Activated T-cell treated with anti-CD3 and anti-CD28 coated beads for 24 hours (primary cell): ENCODE measurements at places on chromosomes 4 and X.

DNA sequence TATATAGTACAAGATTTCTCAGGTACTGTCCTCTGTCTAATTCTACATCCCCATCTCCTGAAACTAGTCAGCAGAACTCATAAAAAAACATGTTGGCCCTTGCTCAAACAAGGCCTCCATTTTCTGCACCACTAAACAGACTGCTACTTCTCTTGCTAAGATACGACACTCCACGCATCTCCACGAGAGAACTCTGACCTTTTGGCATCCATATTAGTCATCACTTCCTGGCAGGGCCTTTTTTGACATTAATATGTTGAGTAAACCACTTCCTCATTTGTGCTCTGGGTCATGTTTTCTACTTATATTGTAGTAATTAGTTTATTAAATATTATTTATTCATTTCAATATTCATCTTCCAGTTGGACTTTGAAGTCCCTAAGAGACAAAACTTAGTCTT, 65.6 kb downstream of the DCAF8L1 start:
- no peak for DNase-seq

GRCh38 chr4:25013756-25014661, 16.7 kb downstream of the LGI2 start:
- DNase-seq: no peak

DNA sequence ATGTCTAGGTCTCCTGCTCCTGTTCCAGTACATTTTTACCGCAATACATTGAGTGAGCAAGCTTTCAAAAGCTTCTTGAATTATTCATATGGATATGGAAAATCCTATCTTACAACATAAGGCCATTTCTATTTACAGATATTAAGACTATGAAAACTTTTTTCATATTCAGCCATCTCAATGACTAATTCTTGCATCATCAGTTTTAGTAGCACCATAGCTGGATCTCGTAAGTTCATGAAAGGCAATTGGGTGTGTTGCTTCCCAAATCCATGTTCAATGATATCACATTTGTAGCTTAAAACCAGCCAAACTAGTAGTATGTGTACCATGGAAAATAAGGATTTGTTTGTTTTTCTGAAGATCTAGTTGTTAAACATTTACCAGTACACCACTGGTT, 118.3 kb upstream of the GABRA2 start:
- no peak for DNase-seq

DNA sequence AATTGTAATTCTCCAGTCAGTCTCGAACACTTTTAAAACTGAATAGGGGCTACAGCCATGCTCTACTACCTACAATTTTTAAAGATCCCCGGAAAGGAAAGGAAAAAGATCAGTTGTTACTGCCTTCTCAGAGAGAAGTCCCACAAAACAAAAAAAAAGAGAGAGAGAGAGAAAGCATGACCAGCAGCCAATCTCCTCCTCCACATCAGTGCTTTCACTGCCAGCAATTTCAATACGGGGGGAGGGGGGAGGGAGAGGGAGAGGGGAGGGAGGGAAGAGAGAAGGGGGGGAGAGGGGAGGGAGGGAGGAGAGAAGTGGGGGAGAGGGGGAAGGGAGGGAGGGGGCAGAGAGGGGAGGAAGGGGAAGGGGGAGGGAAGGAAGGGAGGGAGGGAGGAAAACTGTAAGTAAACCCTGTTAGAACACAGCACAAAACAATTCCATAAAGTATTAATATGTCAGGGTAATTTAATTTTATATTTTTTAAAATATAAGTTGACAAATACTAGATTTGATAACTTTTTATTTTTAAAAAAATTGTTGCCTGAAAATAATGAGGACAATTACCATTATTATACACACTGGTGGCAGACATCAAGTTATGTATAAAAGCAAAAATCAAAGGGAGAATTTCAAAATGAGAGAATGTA, 108.0 kb downstream of the LRBA start:
- DNase-seq: no peak

DNA sequence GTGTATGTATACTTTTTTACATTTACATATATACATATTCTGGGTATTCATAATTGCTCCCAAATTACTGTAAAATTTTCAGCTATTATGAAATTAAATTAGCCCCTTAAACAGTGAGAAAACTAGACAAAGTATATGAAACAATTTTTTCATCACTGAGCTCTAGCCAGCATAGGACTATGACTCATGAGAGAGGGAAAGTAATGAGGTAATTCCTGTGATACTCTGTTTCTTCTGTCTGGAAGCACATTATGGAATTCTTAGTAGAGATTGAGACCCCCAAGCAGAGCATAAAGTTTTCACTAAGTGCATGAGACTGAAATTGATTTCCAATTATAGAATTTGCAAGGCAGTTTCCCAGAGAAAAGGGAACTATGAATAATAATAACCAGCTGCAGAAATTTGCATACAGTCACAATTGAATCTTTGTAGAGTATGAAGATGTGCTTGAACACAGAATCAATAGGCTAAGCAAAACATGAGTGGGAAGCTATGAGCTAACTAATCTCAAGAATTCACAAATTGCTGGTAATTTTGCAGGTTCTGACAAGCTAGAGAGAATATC, 779.3 kb downstream of the ARAP2 start:
- no peak for DNase-seq

- DNase-seq: no peak
These were observed 25.0 kb upstream of the SHROOM4 start for GRCh38 chrX:50838820-50839600.

DNA sequence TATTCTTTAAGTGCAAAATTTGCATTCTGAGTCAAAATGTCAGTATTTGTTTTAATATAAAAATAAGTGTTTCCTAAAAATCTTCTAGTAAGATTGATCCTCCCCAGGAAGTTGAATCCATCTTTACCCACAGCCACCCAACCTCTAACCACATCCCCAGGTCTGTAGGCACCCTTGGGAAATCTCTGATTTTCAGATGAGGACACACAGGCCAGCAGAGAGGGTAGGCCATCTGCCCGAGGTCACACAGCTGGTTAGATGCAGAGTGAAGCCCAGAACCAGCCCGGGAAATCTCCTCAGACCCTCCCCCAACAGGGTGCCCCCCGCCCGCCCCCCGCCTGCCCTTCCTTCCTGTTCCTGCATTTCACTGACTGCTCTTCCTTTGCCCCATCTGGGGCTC, 277.5 kb downstream of the FBXW7 start:
- no peak for DNase-seq

GRCh38 chr4:11715753-11716521, 287.2 kb upstream of the HS3ST1 start:
- no peak for DNase-seq

- DNase-seq: no peak
These were observed 647.6 kb upstream of the ACTRT1 start for GRCh38 chrX:128699716-128700285.

DNA sequence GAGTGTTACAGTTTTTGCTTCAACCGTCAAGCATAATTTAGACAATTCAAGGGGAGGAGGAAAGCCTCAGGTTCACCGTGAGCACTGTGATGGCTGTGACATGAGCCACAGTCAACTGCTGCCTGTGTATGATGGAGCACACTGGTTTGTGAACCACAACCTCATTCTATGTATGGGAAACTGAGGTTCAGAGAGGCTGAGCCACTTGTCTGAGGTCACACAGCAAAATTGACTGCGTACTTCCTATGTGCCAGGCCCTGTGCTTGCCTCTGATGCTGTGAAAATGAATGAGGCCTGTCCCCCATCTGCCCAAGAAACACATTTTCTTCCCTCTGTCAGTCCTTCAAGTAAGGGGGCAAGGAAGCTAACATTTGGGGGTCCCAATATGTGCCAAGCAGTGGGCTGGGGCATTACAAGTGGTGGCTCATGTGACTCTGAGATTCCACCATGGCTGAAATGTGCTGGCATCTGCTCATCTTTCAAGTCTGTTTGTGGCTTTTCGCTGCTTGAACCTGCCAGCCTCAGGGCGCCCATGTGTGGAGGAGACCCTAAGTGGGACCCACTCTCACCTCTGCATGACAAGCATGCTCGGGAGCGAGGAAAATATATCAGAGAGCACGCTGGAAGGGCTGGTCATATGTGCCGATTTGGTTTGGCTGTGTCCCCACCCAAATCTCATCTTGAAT, 79.7 kb downstream of the ADRA2C start:
- DNase-seq: no peak

DNA sequence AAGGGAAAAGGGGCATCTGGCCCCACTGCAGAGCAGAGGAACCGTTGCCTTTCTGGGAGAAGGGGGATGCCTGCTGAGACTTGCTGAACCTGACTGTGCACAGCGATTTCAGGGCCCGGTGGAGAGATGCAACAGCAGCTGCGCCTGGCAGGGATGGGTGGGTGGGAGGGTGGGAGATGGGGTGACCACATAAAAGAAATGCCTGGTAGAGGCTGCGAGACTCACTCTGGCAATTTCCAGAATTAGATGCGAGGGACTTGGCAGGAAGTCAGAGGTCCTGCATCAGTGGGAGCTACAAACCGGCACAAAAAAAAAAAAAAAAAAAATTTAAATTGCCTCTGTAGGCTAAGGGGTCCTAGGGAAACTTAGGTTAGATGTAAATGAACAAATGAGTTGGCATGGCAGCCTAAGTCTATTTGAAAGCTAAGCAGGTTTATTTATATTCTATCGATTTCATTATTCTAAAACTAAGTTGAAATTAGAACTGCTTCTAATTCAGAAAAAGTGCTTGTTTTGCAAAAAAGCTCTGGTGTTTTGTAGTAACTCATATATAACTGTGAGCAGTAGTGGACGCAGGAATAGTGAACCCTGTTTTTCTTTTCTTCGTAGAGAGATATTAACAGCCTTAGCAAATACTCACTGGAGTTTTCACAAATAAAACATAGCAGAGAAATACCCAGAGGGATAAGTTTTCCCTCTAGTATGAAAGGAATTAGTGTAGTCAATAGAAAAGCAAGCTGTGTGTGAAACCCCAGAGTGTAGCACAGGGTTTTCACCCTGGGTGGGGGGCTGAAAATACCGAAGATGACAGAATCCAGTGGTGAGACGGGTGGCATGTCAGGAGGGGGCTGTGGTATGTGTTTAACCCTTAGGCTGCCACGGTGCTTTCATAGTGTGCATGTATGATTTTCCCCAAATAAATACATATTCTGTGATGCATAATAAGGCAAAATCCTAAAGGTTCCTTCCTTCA, 130.1 kb downstream of the EGF start:
- no peak for DNase-seq

DNA sequence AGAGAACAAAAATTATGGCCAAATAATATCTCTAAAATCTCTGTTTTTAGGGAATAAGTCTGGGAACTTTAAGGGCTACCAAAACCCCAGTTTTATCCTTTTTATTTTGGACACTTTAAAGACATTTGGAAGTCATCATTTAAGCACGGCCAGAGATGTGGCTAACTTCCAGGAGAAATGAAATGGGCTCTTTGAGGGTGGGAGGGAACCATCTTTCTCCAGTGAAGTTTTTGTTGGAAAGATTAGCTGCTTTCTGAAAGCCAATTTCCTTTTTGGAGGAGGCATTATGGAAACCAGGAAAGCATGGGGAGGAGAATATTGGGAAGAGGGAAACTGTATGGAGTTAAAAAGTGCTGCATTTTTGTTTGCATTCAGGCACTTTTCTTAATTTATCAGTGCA, 4.8 kb downstream of the VSIG1 start:
- DNase-seq: no peak

DNA sequence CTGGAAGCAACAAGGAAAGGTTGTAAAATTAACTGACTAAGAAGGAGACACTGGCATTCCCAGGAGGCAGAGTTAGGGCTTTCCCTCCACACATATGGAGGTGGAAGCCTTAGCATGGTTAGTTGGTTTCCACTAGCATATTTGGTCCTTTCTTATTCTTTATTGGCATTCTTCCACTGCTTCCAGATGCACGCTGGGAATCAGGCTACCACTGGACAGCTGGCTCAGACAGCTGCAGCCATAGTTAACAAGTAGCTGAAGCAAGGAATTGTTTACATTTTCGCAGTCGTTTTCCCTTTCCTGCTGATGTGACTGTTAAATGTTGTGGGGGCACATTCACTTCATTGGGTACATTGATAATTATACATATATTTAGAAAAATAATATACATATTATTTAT, 169.2 kb downstream of the GRIA2 start:
- DNase-seq: no peak

- no peak for DNase-seq
These were observed 8.2 kb upstream of the YIPF6 start for GRCh38 chrX:68490644-68491043.

- DNase-seq: no peak
These were observed 557 bp downstream of the PIGG start for GRCh38 chr4:499567-499966.

DNA sequence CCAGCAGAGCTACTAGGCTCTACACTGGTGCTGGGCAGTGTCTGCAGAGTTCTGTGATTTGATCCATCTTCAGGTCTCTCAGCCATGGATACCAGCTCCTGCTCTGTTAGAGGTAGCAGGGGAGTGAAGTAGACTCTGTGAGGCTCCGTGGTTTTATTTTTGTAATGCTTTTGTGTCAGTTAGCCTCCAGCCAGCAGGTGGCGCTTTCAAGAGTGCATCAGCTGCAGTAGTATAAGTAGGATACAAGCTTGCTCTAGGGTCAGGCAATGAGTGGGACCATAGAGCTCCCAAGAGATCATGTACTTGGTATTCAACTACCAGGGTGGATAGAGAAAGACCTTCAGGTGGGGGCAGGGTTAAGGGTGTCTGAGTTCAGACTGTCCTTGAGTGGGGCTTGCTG, 362.5 kb upstream of the TRAM1L1 start:
- DNase-seq: no peak

DNA sequence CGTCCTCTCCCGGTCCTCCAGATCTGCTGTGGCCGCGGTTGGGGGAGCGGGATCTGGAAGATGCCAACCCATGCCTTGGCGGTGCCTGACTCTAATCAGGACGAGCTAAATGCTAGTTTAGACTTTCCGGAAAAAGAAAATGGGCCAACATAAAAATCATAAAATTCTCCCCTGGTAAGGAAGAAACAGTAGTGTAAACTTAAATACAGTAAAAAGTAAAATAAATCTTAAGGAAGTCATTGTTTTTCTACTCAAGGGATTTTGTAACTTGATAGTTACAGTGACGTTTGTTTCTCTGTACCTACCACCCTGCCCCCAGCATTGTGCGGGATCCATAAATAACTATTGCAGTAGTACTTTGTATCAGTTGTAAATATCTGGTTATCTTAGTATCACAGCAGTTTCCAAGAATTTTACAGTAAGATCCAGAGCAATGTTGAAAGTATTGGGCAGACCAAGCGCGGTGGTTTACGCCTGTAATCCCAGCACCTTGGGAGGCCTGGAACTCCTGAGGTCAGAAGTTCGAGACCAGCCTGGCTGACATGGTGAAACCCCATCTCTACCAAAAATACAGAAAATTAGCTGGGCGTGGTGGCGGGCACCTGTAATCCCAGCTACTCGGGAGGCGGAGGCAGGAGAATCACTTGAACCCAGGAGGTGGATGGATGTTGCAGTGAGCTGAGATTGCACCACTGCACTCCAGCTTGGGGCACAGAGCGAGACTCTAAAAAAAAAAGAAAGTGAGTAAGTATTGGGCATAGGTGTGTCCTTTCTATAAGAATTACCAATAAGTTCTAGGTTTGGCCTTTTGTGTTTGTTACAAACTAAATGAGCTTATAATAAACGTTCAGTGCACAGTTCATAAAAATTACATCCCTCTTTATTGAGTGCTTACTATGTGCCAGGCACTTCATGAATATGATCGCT, 1.0 kb upstream of the PLA2G12A start:
- DNase-seq: no peak

GRCh38 chr4:89897867-89898266, 3.2 kb downstream of the MMRN1 start:
- DNase-seq: no peak
